ENCODE measurements at places on chromosomes 5 and 9.
A peak's percentile ranks its signal among the peaks of the same experiment; 100 is the strongest.

DNA sequence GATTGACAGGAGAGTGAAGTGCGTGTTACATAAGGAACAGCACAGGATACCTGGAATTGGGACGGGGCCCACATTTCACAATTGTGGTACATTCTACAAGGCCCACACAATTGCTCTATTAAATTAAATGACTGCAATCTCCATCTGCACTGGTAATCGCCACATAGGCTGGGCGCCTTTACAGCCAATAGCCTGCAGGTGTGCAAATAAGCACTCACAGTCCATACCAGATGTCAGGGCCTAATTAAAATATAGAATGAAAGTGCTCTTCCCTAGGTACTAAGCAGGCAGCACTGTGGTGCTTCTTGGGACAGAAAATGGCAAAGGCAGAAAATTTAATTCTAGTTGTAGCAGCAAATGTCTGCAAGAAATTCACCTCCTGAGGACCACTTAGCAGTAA, 82.7 kb downstream of the ATP10B start:
- DNase-seq: no peak

DNA sequence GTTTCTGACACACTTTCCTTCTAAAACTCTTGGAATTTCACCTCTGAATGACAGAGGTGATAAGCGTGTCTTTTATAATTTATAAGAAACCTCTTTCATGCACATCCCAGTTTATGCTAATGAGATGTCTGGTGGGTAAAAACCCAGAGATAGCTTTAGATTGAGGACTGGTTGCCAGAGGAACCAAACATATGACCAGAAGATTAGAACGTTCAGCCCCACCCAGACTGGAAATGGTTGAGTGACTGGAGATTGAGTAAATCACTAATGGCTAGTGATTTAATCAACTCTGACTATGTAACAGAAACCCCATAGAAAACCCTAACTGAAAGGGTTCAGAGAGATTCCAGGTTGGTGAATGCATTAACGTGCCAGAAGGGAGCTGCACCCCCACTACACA, 69.2 kb downstream of the CDH18 start:
- no peak for DNase-seq

DNA sequence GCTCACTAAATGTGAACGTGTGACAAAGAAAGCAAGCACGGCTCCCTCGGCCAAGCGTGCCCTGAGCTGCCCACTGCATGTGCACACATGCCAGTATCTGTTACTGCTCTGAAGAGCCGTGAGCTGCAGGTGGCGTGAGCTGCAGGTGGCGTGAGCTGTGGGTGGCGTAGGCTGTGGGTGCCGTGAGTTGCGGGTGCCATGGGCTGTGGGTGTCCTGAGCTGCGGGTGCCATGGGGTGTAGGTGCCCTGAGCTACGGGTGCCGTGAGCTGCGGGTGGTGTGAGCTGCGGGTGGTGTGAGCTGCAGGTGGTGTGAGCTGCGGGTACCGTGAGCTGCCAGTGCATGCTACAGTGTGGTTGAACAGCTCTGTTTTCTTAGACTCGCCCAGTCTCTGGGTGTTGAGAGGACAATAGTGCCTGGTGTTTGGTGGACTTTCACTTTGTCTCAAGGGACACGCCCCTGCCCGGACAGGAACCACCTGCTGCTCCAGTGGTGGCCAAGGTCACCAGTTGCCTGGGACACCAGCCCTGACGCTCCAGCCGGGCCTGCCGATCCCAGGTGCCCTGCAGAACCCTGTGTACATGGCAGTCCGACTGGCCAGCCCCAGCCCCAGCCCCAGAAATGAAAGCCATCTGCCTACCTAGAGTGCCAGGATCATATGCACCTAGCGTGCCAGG, 6.7 kb downstream of the CCDC187 start:
- no peak for DNase-seq

DNA sequence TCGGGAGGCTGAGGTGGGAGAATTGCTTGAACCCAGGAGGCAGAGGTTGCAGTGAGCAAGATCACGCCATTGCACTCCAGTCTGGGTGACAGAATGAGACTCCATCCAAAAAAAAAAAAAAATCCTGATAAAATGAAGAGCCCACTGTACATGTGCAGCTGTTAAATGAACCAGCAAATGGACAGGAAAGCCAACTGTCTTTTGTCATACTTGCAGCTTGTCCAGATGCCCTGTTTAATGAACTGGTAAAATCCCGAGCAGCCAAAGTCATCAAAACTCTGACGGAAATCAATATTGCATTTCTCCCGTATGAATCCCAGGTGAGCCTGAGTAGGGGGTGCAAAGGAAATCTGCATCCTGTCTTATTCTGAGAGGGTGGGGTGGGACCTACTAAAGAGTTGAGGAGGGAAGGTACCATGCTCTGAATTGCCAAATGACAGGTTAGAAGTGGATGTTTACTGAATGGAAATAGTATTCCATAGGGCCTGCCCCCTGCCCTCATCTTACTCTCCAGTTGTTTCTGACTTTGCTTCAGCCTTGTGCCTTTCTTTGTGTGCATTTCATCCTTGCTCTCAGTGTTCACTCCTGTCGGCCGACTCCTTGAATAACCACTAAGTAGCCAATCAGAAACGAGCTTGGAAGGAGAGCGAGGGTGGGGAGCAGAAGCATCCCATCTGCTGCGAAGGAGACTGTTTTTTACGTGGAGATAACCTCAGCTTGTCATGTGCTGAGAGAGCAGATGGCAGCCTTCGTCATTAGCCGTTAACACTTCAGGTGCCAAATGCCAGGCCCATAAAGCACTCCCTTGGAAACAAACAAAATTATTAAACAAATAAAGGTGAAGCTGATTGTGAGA, 45.7 kb upstream of the CFAP157 start:
- no peak for DNase-seq

DNA sequence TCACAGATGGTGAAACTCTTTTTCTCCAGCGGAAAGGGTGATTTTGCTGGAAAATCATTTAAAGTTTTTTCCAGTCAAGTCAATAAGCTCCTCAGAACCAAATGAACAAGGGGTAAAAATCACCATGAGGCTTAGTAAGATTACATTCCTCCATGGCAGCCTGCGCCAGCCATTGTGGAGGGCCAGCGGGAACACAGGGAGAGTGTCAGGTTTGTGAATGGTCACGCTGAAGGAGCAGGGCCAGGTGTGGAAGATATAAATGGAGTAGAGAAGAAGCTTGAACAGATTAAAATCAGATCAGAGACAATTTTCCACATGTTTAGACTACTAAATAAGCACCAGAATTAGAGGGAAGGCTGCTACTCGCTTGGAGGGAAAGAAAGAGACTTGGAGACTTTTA, 208.8 kb downstream of the NR3C1 start:
- no peak for DNase-seq

DNA sequence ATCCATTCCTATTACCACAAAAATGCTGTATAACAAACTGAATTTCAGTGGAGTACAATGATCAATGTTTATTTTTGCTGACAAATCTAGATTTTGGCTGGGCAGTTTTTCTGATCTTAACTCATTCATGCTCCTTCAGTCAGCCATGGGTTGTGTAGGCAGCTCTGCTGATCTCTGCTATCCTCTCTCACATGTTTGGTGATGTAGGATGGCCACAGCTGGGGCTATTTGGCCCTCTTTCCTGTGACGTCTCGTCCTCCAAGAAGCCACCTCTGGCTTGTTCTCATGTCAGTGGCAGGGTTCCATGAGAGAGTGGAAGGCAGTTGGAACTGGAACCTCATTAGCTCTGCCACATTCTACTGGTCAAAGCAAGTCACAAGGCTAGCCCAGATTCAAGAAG, 8.9 kb downstream of the NLN start:
- DNase-seq: no peak

- no peak for DNase-seq
These were observed 227.7 kb upstream of the PRR16 start for GRCh38 chr5:120236360-120236759.

DNA sequence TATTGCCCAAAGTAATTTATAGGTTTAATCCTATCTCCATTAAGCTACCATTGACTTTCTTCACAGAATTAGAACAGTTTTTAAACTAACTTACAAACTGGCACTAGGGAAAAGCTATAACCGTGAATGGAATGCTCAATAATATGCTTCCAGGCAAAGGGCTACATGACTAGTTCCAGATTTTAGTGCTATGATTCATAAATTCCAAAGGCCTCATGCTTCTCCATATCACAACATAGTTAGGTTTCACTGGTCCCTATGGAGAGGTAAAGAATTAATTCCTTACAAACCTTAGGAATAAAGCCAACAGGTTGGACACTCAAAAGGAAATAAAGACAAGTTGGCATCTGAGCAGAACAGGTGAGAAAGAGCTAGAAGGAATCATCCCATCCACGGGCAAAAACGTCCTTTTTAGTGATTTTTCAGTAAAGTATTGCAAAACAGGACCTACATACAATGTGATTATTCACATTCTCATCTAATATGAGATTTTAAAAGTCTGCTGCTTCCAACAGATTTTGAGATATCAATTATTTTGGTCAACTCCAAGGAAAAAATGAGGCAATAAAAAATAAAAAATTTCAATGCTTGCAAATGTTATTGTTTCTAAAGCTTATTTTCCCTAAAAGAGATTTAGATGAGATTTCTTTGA, 97.0 kb upstream of the TARS1 start:
- DNase-seq: no peak

DNA sequence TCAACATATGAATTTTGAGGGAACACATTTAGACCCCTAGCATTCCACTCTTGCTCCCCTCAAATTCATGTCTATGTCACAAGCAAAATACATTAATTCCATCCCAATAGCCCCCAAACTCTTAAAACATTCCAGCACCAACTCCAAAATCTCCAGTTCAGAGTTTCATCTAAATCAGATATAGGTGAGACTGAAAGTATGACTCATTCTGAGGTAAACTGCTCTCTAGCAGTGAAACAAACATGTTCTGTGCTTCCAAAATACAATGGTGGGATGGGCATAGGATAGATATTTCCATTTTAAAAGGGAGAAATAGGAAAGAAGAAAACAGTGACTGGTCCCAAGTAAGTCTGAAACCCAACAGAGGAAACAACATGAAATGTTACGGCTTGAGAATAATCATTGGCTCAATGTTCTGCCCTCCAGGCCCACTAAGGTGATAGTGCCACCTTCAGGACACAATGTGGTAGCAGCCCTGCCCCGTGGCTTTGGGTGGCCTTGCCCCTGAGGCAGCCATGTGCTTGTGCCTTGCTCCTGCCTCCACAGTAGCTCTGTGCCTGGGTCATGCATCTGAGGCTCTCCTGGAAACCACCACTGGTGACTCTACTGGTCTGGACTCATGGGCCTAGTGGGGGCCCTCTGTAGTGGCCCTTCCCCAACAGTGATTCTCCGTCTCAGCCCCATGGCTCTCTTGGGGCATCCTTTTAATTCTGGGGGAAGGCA, 36.4 kb upstream of the IPPK start:
- peak; percentile 8 for DNase-seq

DNA sequence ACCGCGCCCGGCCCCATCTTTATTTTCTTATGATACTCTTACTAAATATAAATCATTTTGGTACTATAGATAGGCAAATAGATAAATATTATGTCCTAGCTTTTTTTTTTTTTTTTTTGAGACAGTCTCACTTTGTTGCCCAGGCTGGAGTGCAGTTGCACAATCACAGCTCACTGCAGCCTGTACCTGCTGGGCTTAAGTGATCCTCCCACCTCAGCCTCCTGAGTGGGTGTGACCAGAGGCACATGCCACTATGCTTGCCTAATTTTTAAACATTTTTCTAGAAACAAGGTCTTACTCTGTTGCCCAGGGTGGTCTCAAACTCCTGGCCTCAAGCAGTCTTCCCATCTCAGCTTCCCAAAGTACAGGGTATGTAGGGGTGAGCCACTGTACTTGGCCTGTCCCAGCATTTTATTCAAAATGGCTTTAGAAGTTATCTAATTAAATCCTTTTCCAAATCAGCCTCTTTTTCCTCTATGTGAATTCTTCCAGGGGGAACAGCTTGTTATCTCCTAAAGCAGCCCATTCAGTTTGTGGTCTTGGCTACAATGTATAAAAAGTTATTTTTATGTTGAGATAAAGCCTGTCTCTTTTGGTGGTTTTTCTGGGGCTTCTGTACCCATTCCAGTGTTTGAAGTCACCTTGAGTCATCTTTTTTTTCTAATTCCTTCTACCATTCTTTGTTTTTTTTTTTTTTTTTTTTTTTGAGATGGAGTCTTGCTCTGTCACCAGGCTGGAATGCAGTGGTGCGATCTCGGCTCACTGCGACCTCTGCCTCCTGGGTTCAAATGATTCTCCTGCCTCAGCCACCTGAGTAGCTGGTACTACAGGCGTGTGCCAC, 12.1 kb downstream of the MELK start:
- no peak for DNase-seq

All from stimulated activated CD4-positive, alpha-beta T cell treated with anti-CD3 and anti-CD28 coated beads, Interleukin-2, amount 100 ng/mL, for 4 hours (primary cell).